ENCODE measurements at places on chromosomes 3 and 15.

DNA sequence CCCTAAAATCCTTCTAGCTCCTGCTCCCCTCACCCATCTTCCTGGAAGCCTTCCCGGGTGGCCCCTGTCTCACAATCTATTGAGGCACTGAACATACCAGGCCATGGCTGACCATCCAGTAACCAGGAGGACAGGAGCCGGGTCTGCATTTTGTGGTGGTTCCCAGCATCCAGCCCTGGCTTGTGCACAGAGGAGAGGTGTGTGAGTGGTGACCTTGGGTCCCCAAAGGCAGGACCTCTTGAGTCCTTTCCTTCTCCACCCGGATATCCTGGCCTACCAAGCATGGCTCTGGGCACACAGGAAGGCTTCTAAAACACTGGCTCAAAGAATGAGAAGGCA, 7.8 kb downstream of the CSK start:
- no peak for DNase-seq

DNA sequence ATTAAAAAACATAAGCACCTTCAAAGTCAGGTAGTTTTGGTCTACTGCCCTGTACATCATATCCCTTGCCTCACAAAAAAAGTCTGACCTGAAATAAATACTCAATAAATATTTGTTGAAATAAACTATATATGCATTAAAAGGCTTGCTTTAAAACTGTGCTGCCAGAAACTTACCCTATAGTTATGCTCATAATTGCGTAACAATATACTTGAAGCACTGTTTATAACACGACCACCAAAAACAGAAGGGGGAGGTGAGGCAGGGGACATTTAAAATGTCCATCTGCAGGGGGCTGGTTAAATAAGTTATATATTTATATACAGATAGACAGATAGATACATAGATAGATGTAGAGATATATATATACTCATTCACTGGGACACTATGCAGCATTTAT, 549.5 kb downstream of the MAGI1 start:
- DNase-seq, result no peak

- no peak for DNase-seq
These were observed 130.8 kb upstream of the STRIT1 start for GRCh38 chr3:155424323-155424710.

- DNase-seq, result no peak
These were observed 30.4 kb downstream of the ZNF609 start for GRCh38 chr15:64490598-64491259.

- no peak for DNase-seq
These were observed 13.7 kb upstream of the VEPH1 start for GRCh38 chr3:157516928-157517327.
